Hematopoietic multipotent progenitor cell treated with erythropoietin and hydrocortisone succinate and interleukin-3 and kit ligand, for 6 days (in vitro differentiated cells): ENCODE measurements at places on chromosomes 5 and 9.
A peak's percentile ranks its signal among the peaks of the same experiment; 100 is the strongest.

DNA sequence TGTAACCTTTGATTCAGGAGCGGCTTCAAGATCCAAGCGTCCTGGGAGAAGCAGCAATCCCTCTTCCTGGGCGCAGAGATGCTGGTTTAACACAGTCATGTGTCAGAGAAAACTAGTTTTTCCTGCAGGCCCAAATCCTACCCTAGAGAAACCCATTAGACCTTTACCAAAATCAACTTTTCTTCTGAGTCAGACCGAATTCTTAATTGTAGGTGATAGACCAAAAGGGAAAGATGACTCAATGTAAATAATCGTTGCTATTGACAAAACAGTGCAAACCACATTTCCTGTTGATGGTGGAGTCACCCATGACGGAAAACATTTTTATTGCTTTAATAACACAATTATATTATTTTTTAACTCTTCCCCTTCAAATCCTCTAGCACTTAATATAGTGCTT, 40.1 kb downstream of the SLC1A1 start:
- DNase-seq: no peak

DNA sequence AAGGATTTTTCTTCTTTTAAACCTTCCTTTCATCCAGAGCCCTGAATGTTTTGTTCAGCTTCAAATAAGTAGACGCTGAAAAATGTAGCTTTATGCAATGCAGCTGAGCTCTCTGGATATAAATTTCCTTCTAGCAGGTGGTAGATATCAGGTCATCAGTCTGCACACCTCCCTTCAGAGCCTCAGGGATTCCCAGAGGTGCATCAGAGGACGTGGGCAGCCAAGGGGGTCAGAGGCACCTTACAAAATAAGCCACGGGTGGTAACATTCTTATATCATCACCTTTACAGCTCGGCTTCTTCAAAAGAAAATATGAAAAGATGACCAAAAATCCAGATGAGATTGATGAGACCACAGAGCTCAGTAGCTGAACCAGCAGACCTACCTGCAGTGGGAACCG, 19.3 kb downstream of the MOCS2 start:
- DNase-seq: no peak

DNA sequence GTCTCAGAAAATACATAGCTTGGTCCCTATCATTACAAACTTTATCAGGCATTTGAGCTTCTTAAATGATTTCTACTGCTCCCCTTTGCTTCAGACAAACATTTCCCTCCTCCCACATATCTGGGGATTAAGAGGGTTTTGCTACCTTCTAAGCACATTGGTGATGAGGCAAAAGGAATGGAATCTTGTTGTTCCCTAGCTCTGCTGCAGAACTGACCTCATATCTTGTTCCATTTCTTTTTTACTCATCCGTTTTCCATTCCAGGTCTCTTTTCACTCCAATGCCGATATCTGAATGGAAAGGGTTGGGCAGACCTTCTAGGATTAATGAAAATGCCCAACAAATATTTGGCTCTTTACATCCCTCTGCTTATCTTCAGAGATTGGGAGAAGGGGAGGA, 444.6 kb downstream of the ZNF608 start:
- no peak for DNase-seq

GRCh38 chr5:101678481-101679193, 617.4 kb downstream of the SLCO4C1 start:
- peak; percentile 48 for DNase-seq

DNA sequence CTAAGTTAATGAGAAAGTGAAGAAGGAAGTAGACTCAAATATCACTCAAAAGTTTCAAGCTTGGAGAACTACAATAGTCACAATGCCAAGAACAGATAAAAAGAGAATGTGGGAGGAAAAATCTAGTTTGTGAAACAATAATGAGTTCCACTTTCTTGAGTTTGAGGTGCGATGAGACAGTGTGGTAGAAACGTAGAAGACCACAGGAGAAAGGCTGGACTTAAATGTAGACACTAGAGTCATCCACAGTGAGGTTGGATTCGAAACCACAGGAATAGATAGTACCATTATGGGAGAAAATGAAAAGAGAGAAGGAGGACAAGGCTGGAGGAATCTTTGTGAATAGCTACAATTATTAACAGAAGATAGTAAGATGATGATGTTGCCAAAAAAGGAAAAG, 141.1 kb upstream of the LRRTM2 start:
- no peak for DNase-seq

- DNase-seq: peak; percentile 88
Observed at GRCh38 chr5:93620487-93621326, 37.7 kb downstream of the NR2F1 start.

DNA sequence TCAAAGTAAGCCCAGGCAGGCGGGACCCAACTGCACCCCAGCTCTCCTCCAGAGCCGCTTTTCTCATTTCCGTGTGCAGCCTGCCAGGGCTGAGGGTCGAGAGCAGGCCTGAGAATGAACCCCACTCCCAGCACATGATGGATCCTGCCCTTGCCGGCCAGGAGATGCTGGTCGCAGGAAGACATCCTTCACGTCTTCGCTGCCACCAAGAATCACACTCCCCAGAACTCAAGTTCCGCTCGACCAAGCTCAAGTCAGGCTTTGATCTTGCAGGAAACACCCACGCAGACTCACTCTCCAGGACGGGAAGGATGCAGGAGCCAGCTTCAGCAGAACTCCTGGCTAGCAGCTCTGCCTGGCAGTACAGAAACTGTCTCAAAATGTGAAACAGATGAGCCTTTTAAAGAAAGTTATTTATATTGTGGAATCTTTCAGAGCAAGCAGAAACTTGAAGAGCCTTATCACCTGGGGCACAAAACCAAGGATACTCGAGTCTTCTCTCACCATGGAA, 102.4 kb downstream of the ROR2 start:
- DNase-seq: no peak

GRCh38 chr5:122702524-122702875, 72.4 kb upstream of the SNX2 start:
- no peak for DNase-seq

- DNase-seq: no peak
Observed at GRCh38 chr9:119003882-119004617, 365.2 kb downstream of the BRINP1 start.

GRCh38 chr5:151812757-151813309, 41.1 kb downstream of the G3BP1 start:
- peak; percentile 29 for DNase-seq

DNA sequence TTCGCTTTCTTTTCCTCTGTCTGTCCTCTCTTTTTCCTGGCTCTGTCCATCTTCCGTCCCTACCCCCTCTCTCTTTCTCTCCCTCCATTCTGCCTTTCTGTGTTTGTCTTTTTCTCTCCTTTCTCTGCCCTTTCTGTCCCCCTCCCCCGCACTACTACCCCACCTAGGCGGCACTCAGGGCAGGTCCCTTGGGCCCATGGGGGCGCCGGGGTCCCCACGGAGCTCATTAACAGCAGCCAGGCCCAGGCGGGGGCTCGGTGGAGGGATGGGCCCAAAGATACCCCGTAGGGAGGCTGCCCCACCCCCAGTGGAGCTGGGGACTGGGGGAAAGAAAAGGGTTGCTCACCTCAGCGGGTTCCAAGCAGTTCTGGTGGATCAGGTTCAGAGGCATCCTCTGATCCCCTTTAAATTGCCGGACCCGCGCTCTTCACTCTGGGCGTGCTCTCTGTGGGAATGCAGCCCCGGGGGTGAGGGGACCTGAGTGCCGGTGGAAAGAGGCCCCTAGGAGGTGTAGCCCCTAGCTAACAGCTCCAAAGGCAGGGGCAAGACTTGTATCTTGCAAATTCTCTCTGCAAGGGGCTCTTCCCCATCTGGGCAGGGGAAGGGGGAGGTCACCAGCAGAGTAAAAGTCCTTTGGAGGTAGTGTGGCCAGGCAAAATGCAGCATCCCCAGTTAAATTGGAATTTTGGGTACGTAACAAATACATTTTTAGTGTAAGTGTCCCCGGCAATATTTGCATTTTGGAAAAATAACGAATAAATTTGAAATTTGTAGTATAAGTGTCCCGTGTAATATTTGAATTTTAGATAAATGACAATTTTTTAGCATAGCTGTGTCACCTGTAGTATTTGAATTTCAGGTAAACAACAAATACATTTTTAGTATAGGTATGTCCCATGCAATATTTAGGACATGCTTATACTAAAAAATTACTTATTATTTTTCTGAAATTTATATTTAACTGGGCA, 7.4 kb downstream of the LHX2 start:
- no peak for DNase-seq

DNA sequence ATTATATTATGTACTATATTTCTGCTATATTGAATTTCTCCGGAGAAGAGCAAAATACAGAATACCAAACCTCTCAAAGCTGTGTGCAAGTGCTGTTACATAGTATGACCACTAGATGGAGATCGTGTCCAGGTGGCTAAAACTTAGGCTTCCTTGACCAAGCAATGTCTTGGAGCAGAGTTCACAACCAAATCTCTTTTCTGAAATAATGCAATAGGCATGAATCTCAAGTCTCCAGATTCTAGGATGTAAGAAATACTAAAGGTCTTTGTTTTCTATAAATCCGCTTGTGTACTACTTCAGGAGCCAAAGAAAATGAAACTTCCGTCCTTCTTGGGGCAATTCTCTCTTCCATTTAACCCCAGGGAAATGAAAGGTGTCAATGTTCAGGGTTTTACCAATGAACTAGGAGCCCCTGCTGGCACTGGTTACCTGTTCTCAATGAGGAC, 181.5 kb upstream of the RAI14 start:
- peak; percentile 68 for DNase-seq

GRCh38 chr5:6349387-6349786, 29.0 kb downstream of the MED10 start:
- no peak for DNase-seq

DNA sequence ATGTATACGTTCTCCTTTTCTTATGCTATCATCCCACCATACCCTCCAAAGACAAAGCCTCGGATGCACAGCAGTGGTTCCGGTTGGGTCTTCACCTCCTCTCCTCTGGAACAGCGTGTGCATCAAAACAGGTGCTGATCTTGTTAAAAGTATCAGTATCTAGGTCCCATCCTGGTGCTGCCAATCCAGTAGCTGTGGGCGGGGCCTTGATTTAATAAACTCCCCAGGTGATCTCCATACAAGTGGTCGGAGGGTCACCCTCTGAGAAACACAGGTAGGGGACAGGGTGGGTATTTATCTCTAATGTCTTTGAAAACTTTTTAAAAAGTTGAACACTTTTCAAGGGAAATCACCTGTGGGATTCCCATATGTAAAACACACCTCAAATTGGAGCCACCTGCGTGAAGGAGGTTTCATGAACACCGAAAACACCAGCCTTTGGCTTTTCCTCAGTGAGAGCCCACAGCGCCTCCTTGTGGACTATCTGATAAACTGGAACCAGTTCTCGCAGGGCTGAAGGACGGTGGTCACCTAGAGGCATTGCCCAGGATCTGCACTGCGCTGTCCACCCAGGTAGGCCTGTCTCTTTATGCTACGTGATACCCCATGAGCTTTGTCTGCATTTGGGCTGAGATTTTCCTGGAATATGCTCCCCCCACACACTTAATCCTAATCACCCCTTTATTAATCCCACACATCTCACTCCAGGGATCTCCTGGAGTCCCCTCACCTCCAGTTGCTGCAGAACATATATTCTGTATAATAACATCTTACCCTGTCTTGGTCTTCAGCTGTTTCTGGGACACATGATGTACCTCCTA, 80.5 kb upstream of the EPB41L4B start:
- peak; percentile 81 for DNase-seq

DNA sequence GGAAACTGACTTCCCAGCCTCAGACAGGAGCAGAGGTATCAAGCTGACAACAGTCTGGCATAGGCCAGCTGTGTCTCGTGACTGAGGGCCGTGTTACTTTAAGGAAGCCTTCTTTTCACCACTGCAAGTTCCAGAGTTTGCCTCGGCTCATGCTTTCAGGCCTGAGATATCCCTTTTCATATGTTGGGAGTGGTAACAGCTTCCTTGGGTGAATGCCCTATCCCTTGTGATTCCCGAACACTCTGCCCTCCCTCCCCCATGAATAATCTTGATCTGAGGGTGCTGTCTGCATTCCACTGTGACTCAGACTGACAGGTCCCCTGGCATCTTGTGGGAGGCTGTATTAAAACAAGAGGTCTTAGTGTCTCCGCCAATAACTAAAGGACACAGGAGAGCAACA, 49.7 kb upstream of the ARL15 start:
- no peak for DNase-seq

DNA sequence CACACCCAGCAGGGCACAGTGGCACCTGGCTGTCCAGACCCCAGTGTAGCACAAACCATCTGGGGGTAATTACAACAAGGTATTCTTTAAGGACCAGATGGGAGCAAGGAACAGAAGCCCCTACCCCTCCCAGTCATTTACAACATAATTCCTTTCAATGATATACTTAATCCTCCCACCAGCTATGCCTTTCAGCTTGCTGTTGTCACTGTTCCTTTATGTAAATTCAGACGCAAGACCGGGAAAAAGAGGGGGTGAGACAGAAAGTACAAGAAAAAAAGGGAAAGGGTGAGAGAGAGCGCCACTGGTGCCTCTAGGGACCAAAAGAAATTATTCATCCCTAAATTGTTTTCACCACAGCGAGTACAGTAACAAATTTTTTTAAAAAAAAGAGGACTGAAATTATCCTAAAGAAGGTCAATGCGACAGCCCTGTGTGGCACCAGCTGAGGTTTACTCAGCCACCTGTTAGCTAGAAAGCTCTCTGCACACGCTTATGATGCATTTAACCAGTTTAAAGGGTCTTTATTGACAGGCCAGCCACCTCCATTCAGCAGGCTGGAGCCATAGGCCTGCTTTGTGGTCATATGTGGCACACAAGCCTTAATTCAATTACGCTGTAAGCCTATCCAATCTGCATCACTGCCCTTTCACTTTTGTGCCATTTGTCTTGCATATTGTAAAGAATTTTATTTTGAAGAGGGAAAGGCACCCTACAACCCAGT, 210.2 kb upstream of the ISL1 start:
- DNase-seq: no peak

DNA sequence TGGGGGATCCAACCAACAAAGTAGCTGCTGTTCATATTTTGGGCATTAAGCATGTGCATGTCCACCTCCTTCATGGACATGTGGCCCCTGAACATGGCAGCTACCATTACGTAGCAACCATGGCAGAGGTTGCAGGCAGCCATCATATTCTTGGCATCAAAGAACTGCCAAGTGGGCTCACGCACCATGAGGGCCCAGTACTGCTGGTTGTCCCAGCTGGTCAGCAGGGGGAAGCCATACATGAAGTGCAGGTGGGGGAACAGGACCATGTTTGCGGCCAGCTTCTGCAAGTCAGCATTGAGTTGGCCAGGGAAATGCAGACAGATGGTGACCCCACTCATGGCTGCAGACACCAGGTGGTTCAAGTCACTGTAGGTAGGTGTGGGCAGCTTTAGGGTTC, 9.5 kb downstream of the MTAP start:
- no peak for DNase-seq

DNA sequence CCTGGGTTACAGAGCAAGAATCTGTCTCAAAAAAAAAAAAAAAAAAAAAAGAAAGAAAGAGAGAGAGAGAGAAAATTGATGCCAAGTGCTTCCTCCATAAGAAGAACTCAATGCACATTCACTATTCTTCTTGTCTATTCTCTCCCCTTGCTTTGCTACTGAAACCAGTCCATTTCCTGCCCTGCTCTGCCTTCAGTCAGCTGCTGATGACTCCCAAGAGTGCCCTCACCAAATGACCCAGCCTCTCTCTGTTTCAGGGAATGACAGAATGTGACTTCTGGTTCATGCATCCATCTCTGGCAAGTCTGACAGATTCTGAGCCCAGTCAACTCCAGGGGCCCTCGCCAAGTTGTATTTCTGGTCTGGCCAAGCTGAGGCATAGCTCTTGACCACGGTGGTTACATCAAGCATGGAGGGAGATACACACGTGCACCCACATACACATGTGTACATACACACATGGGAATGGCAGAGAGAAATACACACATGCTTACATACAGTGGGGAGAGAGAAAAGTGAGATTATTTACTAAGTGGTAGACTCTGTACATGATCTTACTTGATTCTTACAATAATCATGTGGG, 106.2 kb downstream of the NSG2 start:
- DNase-seq: no peak
